ENCODE measurements at places on chromosomes 1 and 21. TPM values are rescaled to one million over a fixed set of nuclear protein-coding genes. Genes with fewer than 3 reads are reported as not detected.

The VANGL2 gene
- total RNA-seq, result 24.6 TPM

The EXTL1 gene
- total RNA-seq, result 7.0 TPM

The TATDN3 gene
- 20.8 TPM for total RNA-seq

The JAM2 gene
- total RNA-seq, result 0.63 TPM

The EPRS1 gene
- 39.1 TPM for total RNA-seq

- H3K27ac ChIP-seq, result no peak overlapping the region
- no peaks in the 10 kb centered on the region for H3K36me3 ChIP-seq
- no peaks in the 10 kb centered on the region for H3K4me1 ChIP-seq
- DNase-seq, result no peak
Measured at GRCh38 chr21:26506956-26507355, 66.1 kb downstream of the CYYR1 start.

GRCh38 chr1:20266642-20267041 lies 24.0 kb upstream of the VWA5B1 start:
- no peaks in the 10 kb centered on the region for H3K27me3 ChIP-seq
- no peaks in the 10 kb centered on the region for H3K36me3 ChIP-seq
- no peak overlapping the region for H3K4me3 ChIP-seq
- H3K4me1 ChIP-seq, result no peaks in the 10 kb centered on the region
- no peak overlapping the region for H3K27ac ChIP-seq

- DNase-seq, result no peak
- no peaks in the 10 kb centered on the region for H3K36me3 ChIP-seq
- H3K4me3 ChIP-seq, result no peak overlapping the region
- no peaks in the 10 kb centered on the region for H3K27me3 ChIP-seq
- no peak overlapping the region for H3K27ac ChIP-seq
Measured at GRCh38 chr1:3236361-3236760, 167.4 kb downstream of the PRDM16 start.

GRCh38 chr1:157971769-157972168 lies 21.7 kb upstream of the KIRREL1 start:
- no peak overlapping the region for H3K4me3 ChIP-seq
- DNase-seq, result no peak
- H3K36me3 ChIP-seq, result no peaks in the 10 kb centered on the region

GRCh38 chr1:156741481-156741983 lies 644 bp upstream of the MRPL24 start:
- H3K27me3 ChIP-seq, result no peaks in the 10 kb centered on the region
- H3K4me1 ChIP-seq, result peaks cover 11% of the 10 kb centered on the region
- DNase-seq, result no peak
- peak overlapping the region; percentile 88 for H3K27ac ChIP-seq

- H3K27ac ChIP-seq, result no peak overlapping the region
- no peaks in the 10 kb centered on the region for H3K27me3 ChIP-seq
- no peak overlapping the region for H3K4me3 ChIP-seq
Measured at GRCh38 chr21:41643246-41643966, 123.4 kb downstream of the RIPK4 start.

- no peak overlapping the region for H3K4me3 ChIP-seq
- H3K27ac ChIP-seq, result no peak overlapping the region
- no peak for DNase-seq
- no peaks in the 10 kb centered on the region for H3K27me3 ChIP-seq
- no peaks in the 10 kb centered on the region for H3K36me3 ChIP-seq
Measured at GRCh38 chr1:75487399-75487798, 123.5 kb downstream of the SLC44A5 start.

DNA sequence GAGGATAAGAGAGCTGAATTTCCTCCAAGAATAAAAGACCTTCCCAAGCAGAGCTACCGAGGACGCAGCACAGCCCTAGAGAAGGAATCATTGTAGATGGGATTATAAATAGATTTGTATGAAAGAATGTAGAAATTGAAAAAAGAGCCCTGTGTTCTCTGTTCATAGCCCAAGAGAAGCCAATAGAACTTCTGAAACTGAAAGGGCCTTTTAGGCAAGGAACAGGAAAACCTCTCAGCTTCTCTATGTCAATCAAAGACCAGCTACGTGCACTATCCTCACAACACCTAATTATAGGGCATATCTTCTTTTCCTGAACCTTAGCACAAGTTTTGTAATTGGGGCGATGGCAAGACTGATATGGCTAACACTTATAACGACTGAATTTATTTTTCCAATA lies 192.4 kb upstream of the RNPC3 start:
- no peak overlapping the region for H3K4me3 ChIP-seq
- no peaks in the 10 kb centered on the region for H3K36me3 ChIP-seq
- DNase-seq, result no peak
- H3K27ac ChIP-seq, result no peak overlapping the region

DNA sequence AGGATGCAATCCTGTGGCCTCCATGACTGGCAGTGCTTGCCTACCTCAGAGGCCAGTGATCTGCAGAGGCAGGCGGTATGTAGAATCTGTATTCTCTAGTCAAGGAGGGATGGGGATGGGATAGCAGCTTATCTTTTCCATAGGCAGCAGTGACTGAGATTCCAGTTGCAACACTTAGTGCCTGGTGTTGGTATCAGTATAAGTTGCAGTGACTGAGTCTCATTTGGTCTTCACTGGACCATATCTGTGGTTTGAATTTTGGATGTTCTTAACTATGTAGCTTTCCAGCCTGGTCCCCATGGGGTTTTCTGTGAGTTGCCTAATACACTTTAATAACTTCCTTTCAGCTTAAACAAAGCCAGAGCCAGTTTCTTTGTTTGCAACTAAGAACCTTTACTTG lies 16.5 kb downstream of the DYRK1A start:
- H3K27me3 ChIP-seq, result no peaks in the 10 kb centered on the region
- DNase-seq, result no peak
- no peak overlapping the region for H3K4me3 ChIP-seq
- peaks cover 34% of the 10 kb centered on the region for H3K4me1 ChIP-seq
- H3K36me3 ChIP-seq, result no peaks in the 10 kb centered on the region

GRCh38 chr1:231099996-231100767 lies 60.1 kb upstream of the FAM89A start:
- H3K27me3 ChIP-seq, result no peaks in the 10 kb centered on the region
- no peaks in the 10 kb centered on the region for H3K36me3 ChIP-seq
- H3K4me3 ChIP-seq, result no peak overlapping the region
- no peaks in the 10 kb centered on the region for H3K4me1 ChIP-seq
